RWPE2 (cell line): ENCODE measurements at places on chromosomes 3 and 15.

DNA sequence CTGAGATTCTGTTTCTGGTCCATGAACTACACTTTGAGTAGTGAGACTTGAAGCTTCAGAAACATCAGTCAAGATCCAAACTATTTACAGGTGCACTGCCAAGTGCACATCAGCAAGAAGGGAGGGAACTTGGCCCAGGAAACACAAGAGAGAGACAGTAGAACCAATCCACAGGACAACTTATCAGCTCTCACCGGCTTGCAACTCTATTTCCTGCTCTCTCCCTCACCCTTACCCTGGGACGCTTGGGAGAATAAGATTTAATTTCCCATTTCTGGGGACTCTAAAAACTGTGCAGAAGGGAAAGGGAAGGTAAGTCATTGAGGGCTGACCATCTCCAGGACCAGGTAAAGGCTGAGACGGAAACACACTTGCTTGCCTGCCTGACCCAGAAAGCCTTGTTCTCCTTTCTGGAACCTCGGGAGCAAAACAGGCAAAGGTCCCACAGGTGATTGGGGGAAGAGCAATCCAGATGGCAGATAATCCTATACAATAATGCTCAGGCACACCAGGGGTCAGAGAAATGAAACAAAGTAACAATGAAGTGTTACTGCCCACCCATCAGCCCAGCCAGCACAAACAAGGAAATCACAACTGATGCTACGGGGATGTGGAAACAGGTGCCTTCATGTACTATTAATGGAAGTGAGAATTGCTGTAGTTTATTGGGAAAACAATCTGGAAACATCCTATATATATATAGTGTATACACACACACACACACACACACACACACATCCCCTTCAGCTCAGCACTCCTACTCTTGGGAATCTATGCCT, 154.4 kb downstream of the XXYLT1 start:
- DNase-seq, result no peak

GRCh38 chr3:155254445-155254844, 39.0 kb downstream of the STRIT1 start:
- no peak for DNase-seq

GRCh38 chr3:14491396-14492190, 48.5 kb downstream of the GRIP2 start:
- peak; percentile 43 for DNase-seq

DNA sequence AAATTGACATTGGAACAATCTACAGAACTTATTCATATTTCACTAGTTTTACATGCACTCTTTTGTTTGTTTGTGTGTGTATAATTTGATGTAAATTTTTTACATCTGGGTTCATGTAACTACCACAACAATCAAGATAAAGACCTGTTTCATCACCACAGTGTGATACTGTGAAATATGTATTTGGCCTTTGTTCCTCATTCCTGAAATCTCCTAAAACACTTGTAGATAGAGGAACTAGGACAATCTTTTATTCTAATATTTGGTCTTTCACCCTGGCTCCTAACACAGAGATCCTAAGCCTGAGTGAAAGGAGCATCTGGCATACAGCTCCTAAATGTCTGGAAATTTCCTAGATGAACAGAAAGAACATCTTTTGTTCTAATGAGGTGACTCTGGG, 155.0 kb upstream of the GPR149 start:
- no peak for DNase-seq

DNA sequence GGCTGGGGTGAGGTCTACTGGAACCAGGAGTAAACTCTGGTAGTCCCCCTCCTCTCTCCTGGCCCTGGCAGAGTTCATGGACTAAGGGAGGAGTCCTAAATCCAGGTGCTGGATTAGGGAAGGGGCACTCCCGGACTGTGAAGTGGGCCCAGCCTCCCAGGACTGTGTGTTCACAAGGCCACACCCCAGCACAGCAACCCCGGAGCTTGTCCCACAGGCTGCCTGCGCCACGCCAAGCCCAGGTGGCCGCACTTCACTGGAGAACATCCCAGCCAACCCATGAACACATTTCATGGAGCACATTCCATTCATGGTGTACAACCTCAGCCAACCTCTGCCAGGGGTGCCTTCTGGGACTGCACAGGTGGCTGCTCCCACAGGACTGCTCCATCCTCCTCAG, 8.2 kb downstream of the ARPIN start:
- no peak for DNase-seq

DNA sequence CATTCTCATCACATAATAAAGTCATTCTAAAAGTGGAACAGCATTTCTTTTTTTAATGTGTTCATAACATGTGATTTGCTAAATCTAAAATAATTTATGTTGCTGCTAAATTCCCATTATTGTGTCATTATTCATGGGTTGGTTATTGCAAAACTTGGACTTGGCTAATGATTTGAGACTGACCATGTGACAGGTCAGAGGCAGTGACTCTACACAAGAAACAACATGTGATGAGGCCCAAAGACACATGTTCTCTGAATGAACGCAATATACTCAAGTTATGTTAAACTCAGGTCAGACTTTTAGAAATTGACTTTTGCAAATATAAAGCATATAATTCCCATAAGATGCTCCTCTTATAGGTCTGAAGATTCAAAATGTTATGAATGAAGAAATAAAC, 566.1 kb downstream of the TBL1XR1 start:
- DNase-seq, result no peak

DNA sequence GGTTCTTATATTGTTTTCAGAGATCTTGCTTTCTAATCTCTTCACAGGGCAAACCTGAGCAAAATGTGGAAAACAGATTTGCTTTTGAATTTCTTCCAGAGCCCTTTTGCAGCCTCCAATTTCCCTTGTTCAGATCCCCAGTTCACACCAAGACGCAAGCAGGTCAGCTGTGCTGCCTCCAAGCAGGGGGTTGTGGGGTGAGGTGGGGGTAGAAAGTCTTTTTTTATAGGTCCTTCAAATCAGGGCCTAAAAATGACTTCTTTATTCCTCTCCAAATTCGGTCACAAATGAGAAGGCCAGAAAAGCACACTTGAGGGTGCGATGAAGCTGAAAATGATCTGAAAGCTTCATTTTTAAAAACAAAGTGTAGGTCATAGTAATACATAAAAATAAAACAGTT, 26.3 kb upstream of the AVEN start:
- DNase-seq, result no peak

DNA sequence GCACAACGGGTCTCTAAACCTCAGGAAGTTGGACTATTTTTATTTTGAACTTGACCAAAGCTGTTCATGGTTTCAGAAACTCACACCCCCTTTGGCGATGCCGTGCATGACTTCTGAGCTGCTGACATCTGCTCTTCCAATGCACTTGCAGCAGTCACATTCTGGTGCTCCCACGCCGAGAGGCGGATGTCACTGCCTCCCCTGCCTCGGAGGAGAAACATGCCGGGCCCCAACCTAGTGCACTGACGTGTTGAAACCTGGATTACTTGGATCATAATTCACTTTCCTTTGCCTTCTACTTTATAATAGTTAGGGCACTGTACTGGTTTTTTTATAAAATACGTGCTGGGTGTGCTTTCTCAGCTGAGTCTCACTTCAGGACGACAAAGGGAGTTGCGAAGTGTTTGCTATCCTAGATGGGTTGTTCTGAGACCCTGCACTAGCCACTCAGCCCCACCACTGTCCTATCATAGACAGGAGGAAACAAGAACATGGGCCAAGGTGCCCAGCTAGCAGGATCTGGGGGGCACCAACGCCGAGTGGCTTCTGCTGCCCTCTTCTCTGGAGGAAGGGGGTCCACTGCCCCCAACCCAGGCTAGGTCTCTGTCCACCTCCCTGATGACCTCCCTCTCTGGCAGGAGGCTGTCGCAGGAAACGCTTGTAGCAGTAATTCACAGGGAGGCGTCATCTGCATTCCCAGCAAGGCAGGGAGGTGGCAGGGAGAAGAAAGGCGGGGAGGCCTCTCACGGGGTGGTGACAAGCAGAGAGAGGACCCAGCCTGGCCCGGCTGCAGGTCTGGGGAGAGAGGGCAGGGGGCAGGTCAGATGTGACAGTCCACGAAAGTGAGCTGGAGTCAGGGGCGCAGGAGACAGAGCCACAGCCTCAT, 158.8 kb upstream of the IQSEC1 start:
- DNase-seq, result no peak
